COLO829 (cell line): ENCODE measurements at places on chromosomes 7 and 10.

- no peak for DNase-seq
Measured at GRCh38 chr10:51156926-51157325, 82.6 kb downstream of the PRKG1 start.

GRCh38 chr7:56063500-56063881, 595 bp upstream of the SUMF2 start:
- DNase-seq: no peak

DNA sequence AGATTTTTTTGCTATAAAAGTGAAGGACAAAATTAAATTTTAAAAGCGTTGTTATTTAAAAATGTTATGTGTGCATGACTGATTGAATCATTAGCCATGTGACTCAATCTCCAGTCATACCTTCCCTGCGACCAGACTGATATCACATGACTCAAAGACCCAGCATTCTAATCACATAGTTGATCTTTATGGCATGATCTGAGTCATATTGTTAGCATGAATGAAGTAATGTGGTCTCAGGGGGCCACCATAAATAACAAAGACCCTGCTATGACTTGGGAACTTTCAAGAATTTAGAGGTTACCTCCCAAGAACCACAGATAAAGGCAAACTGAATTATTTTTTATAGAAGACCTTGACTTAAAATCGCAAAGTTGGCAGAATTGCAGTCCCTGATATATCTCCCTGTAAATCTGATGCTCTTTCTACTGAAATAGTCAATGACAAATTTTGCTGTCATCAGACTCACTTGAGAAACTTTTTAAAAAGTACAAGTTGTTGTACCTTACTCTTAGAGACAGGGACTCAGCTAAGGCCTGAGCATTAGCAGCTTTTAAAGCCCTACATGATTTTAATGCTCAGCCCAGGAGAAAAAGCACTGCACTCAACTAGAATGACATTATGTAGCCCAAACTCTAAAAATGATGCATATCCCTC, 717.3 kb downstream of the XPNPEP1 start:
- DNase-seq: peak; percentile 54

GRCh38 chr7:73742753-73743641, 4.4 kb upstream of the ABHD11 start:
- no peak for DNase-seq

- DNase-seq: no peak
Measured at GRCh38 chr7:144723301-144723700, 112.6 kb downstream of the TPK1 start.

- DNase-seq: no peak
Measured at GRCh38 chr7:79736418-79736817, 283.0 kb upstream of the MAGI2 start.

DNA sequence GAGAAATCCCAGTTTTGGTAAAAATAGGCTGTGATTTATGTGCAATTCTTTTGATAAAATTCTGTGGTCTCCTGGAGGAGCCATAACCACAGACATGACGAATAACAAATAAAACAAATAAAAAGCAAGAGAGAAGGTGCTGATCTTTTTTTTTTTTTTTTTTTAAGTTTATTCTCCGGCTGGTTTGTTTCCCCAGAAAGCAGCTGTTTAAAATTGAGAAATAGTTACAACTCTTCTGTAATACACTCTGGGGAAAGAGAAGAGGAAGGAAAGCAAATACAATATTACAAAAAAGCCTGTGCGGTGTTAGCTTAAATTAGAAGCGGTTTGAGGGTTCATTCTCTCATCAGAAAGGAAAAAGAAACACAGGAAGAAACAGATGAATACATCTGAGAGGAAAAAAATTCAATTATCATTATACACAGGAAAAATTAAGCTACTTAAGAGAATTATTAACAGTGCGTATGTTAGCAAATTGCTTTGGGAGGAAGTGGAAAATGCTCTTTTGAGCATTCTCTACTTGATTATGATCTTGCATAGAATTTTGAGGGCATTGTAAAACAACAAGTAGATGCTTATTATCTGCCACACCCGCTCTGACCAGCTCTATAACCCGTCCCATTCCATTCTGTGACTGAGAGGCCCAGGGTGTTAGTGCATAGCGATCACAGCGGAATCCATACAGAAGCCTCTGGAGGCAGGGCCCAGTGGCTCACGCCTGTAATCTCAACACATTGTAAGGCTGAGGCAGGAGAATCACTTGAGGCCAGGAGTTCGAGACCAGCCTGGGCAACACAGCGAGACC, 40.6 kb upstream of the WAC start:
- no peak for DNase-seq

DNA sequence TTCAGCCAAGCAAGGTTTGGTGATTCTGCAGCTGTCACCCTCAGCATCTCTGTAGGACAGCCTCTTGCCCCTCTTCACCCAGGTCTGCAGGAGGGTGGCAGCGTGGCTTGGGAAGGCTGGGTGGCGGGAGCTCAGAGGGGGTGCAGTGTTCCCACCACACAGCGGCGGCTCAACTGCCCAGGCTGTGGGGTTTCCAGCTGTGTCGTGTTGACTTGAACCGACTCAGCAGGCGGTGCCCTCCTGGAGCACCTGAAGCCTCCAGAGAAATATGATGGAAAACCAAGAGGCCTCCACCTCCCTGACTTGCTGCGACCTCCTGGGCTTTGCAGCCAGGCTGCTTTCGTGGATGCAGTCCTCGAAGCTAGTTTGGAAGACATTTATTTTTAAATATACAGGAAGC, 68.0 kb upstream of the KLF6 start:
- no peak for DNase-seq

- no peak for DNase-seq
Measured at GRCh38 chr10:52400562-52400961, 86.5 kb downstream of the DKK1 start.

- DNase-seq: no peak
Measured at GRCh38 chr7:80588591-80588990, 49.9 kb upstream of the CD36 start.

- DNase-seq: no peak
Measured at GRCh38 chr7:30176463-30177109, 41.8 kb downstream of the MTURN start.

- peak; percentile 88 for DNase-seq
Measured at GRCh38 chr7:96236198-96237039, 85.5 kb downstream of the SLC25A13 start.

GRCh38 chr7:81140775-81141174, 221.9 kb upstream of the SEMA3C start:
- no peak for DNase-seq

DNA sequence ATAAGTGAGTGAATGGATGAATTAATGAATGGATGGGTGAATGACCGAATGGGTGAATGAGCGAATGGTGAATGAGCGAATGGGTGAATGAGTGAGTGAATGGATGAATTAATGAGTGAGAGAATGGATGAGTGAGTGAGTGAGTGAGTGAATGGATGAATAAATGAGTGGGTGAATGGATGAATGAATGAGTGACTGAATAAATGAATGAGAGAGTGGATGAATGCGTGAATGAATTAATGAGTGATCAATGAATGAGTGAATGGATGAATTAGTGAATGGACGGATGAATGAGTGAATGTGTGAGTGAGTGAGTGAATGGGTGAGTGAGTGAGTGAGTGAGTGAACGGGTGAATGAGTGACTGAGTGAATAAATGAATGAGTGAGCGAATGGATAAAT, 49.5 kb upstream of the HMX3 start:
- no peak for DNase-seq

DNA sequence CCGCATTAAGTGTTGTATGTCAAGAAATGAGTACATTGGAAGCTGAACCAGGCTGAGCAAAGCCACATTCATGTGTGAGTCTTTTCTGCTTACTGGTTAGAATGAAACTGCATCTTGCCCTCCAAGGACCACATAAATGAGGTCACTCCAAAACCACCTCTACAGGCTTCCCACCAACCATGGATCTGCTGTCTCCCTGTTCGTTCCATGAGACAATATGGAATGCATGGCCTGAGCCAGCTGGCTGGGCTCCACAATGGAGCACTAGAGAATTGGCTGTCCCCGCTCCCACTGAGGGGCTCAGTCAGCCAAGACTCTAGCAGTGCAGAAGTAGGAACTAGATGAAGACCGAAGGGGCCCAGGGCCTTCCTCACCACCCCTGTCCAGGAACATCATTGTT, 120.8 kb downstream of the TNS3 start:
- DNase-seq: no peak

DNA sequence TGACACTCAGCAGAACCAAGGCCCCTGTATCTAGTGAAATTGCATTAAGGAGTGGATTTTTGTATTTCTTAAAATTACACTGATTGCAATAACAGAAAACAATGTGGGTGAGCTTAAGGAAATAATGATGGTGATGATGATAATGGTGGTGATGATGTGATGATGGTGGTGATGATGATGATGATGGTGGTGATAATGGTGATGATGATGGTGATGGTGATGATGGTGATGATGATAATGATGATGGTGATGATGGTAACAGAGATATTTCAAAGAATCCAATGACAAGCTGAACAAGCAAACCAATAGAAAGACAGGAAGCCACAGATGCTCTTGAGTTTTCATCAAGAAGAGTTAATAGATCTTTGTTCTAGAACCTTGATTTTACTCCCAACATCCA, 630.7 kb upstream of the AUTS2 start:
- DNase-seq: no peak

- DNase-seq: no peak
Measured at GRCh38 chr10:112973046-112973445, 23.0 kb downstream of the TCF7L2 start.

DNA sequence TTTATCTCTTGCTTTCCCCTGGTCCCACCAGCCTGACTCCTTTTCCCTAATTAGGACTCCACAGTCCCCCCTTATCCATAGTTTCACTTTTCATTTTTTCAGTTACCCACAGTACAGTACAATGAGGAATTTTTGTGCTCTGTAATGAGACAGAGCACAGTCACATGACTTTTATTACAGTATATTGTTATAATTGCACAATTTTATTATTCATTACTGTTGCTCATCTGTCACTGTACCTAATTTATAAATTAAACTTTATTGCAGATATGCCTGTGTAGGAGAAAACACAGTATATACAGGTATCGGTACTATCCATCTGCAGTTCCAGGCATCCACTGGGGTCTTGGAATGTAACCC, 125.4 kb downstream of the KCNMA1 start:
- DNase-seq: no peak

DNA sequence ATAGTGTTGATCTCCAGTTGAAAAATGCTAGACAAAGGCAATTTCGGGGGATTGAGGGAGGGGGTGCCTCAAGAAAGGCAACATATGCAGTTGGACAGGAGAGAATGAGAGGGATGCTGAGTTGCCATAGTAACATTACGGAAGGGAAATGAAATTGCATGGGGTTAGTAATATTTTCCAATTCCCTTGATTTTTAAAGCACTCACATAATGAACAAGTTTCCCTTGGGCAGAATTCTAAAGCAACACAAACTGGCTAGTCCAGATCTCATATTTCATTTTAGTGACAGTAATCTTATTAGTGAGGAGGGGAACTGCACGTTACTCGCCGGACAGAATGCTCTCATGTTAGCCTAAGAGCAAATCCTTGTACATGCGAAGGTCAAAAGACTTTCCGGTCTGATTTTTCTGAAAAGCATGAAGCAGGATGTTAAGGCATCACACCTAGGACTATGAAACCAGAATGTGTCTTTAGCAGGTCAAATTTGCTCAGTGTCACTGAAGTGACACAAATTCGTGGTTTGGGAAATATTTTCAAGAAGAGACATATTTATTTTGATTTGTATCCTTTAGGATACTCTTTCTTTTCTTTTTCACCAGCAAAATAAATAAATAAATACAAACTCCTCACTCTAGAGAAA, 165.5 kb downstream of the ANK3 start:
- no peak for DNase-seq

DNA sequence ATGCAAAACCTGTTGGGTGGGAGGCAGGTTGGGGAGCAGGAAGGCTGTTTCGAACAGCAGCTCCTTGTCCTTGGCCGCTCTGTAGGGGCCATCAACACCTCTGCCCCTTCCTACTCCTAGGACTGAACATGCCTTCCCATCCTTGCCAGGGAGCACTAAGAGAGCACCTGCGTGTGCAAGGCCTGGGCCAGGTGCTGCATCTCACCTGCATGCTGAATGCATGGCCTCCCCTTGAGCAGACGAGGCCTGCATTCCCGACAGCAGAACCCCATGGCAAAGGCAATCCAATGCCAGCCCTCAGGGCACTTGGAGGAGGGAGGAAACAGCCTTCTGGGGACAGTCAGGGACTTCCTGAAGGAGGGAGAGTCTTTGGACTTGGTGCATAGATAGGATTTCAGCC, 11.0 kb downstream of the VSIR start:
- DNase-seq: no peak

DNA sequence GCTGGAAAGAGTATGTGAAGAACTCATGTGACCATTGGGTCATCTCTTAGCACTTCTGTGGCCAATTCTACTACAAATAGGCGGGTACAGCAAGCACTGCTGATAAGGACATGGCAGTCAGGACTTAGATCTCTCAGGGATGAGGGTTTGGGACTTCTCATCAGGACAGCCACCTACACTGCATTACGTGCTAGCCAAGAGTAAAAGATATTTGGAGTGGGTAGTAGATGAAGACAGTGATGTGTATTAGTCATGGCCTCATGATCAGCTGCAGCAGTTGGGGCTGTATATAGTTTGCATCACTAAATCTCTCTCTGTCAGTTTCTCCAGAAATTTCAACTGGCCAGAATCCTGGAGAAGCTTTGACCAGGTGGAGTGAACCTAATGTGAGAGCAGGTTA, 9.2 kb downstream of the TAS2R60 start:
- peak; percentile 35 for DNase-seq

DNA sequence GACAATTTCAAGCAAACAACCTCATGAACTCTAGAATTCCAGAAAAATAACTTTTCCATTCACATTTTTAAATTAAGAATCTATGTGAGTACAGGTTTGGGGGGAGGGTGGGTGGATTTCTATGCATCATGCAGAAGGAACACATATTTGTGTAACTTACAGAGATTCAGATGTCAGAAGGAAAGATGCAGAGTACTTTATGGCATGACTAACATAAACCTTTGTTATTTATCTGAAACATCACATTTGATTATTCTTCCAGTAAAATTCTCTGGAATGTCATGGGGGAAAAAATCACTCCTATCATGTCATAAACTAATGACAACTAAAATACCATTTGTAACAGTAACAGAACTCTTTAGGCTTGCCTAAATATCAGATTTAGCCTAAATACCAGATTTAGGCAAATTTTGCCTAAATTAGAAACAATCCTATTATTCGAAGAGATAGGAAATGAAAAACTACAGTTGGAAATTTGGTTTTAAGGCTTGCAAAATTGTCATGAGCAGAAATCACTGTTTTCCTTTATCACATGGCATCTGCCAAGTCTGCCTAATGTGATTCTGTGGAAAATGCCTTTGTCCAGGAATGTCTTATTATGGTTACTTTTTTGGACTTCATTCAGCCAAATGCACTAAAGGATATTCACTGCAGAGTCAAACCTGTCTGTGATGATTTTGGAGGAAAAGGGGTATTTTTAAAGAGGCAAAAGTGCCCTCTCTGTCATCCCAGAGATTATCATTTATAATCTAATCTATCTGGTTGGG, 527.7 kb upstream of the CELF2 start:
- no peak for DNase-seq

DNA sequence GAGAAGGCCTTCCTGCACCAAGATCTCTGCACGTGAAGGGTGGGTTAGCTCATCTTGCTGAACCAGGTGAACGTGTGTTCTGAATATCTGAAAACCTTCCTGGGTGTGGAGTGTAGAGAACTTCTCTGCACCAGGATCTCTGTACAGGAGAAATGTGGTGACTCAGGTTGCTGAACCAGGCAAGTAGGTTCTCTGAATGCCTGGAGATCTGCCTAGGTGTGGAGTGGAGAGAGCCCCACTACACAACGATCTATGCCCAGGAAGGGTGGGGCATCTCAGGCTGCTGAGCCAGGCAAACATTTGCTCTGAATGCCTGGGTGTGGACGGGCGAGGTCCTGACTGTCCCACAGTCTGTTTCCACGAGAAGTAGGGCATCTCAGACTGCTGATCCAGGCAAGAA, 1002.3 kb upstream of the KCND2 start:
- no peak for DNase-seq

- DNase-seq: no peak
Measured at GRCh38 chr7:47007471-47007870, 574.4 kb downstream of the TNS3 start.
